ENCODE measurements at places on chromosomes 7 and 10.

DNA sequence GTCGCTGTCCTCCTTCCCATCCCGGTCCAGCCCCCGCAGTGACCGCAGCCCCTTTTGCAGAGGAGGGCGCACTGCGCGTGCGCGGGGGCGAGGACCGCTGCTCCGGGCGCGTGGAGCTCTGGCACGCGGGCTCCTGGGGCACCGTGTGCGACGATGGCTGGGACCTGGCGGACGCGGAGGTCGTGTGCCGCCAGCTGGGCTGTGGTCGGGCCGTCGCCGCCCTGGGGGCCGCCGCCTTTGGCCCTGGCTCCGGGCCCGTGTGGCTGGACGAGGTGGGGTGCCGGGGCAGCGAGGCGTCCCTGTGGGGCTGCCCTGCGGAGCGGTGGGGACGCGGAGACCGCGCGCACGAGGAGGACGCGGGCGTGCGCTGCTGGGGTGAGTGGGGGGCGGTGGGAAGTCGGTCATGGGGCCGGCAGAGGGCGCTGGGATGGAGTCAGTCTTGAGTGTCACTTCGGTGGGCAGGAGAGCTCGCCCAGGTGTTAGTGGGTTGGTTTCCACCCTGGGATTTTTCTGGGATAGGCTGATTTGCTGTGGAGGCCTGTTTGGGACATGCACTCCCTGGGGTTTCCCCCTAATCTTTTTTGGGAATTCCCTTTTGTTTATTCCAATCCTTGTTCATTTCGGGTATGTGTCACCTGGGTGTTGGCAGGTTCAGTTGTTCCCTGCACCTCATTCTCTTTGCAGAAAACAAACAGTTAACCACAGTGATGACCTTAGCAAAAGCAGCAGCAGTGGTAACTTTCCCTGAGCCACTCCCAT is 11.6 kb downstream of the SCART1 start:
- DNase-seq: no peak

- peak; percentile 21 for DNase-seq
Observed at GRCh38 chr7:108026647-108027046, 23.7 kb upstream of the LAMB1 start.

DNA sequence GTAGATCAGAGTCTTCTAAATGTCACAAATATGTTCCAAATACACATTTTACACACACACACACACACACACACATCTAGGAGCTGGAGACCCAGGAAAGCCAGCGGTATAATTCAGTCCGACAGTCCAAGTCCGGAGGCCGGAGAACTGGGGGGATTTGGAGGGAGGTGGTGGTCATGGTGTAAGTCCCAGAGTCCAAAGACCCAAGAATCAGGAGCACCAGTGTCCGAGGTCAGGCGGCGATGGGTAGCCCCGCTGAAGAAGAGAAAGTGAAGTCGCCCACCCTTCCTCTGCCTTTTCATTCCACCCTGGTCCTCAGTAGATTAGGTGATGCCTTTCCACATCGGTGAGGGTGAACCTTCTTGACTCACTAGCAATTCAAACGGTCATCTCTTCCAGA is 154.8 kb downstream of the CAMK1D start:
- no peak for DNase-seq

DNA sequence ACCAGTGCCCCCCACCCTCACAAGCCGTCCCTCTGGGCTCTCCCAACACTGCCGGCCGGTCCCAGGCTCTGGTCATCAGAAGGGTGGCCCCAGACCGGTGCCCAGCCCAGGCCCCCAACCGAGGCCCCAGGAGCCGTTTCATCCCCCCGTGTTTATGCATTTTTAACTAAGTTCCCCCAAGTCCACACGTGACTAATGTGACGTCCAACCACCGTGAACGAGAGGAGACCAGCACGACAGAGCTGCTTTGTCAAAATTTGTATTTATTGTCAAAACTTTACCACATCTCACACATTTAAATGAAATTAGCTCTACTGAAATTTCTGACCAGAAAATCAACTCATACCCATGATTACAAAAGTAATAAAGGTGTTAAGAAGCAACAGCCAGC is 8.6 kb downstream of the VENTX start:
- no peak for DNase-seq

DNA sequence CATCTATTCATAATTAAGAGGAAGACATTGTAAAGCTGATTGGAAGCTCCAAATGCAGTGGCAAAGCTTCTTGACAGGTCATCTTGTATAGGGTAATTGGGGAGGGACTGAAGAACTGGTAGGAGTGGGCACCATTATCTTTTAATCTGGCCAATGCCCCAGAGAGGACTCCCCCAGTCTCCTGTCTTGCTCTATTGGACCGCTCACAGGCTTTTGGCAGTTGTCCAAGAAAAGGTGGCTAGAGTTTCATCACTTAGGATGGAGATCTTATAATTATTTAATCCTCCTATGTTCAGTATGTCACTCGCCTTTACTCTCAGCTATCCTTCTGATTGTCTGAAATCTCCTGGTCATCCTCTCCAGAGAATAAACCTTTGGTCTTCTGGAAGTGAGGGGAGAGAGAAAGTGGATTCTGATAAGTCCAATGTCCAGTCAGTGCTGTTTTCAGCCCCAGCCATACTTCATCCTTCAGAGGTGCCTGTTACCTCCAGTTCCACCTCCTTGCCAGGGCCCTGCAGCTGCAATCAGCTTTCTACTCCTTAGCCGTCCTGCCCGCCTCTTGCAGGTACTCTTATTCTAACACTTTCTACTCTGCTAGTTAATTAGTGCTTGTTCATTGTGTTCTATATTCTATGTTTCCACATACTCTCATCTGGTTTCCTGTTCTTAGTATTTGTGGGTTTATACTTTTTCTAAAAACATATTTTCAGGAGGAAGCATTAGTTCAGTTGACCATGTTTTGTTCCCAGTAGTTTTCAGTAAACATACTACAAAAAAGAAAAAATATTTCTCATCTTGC is 241.6 kb downstream of the NSUN6 start:
- DNase-seq: no peak

DNA sequence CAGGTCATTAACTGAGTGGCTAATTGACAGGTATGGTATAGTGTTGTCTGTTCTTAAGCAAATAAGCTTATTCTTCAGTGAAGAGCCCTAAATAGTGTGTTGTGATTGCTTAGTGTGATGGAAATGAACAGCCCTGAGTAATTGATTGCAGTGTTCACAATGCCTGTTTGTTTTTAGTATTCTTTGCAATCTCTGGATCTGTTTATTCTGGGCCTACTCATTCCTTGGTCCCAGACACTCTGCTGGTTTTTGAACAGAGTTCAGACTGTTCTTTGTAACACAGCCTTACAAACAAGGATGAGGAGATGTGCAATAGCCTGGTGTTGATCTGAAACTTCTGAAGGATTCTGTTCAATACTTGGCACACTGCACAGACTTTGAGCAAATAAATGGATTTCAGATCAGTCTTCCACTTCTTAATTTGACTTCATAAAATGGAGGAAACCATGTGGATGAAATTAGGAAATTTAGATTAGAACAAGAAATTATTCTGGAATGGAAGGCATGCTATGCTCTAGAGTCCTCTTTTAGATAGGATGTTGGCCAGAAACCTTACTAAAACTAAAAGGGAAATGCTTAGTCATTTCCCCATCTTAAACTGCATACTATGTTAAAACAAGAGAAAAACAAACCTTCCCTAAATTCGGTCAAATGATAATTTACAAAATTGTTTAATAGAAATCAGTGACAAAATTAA is 444.2 kb upstream of the SEMA3D start:
- no peak for DNase-seq

DNA sequence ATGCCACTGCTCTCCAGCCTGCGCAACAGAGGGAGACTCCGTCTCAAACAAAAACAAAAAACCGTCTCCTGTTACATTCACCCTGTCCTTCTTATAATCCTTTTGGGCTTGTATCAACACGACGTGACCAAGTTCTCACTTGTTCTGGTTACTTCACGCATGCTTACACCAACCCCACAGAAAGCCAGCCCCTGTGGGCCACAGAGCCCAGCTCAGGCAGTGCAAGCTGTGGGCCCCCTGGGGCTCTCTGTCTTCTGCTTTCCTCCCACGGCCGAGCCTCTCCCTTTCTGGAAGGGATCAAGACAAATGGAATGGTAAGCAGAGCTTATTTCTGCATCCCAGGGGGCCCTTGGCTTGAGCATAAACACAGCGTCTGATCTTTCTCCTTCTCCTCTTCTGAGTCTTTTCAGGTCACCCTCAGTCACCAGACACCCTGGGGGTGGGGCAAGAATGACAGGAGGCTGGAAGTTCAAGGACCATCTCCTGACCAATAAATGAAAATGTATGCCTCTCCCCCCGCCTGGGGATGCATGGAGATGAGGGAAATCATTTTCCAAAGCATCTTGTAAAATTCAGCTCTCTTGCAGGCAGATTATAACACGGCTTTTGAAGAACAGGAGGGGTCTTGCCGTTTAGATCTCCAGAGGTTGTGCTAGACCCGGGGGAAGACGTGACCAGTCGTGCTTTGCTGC is 19.0 kb upstream of the TRIM56 start:
- peak; percentile 99 for DNase-seq

DNA sequence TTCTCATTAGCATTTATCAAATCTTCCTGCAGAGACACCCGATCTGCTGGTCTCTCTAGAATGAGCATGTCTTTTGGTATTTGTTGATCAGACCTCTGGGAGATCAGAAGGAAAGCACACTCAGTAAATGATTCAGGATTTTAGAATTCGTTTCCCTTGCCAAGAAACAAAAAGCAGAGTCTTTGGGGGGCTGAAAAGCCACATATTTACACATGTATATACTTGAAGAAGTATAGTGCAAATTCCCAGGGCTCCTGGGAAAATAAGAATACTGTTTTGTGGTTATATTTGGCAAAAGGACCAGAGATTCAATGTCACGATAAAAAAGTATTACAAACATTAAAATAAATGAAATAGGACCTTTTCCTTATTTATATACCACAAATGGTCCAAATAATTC is 100.2 kb downstream of the AGMO start:
- peak; percentile 30 for DNase-seq

GRCh38 chr10:119602241-119603095 is 5.7 kb upstream of the TIAL1 start:
- DNase-seq: no peak

DNA sequence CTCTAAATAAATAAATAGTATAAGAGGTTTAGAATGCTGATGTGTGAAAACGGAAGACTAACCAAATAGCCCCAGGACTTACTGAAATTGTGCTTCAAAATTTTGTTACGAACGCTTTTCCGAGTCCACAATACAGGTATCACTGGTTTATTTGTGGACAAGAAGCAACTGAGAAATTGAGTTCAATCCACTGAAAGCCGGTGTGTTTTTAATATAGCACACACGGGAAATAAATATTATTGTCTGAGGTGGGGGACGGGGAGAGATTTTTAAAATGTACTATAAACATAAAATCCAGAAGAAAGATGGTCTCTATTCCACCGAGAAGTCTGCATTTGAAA is 598 bp downstream of the SLC16A12 start:
- DNase-seq: no peak

- DNase-seq: no peak
Observed at GRCh38 chr10:52232561-52233350, 81.3 kb upstream of the DKK1 start.
